ENCODE measurements at places on chromosomes 7 and 10. TPM values are rescaled to one million over a fixed set of nuclear protein-coding genes. Genes with fewer than 3 reads are reported as not detected.

- no peak for DNase-seq
- no peaks in the 10 kb centered on the region for H3K27me3 ChIP-seq
- no peaks in the 10 kb centered on the region for H3K36me3 ChIP-seq
- peaks cover 36% of the 10 kb centered on the region for H3K4me1 ChIP-seq
- no peak overlapping the region for H3K4me3 ChIP-seq
Measured at GRCh38 chr7:151699928-151700319, 177.0 kb downstream of the PRKAG2 start.

Gene ARMC3
- total RNA-seq = not detected

DNA sequence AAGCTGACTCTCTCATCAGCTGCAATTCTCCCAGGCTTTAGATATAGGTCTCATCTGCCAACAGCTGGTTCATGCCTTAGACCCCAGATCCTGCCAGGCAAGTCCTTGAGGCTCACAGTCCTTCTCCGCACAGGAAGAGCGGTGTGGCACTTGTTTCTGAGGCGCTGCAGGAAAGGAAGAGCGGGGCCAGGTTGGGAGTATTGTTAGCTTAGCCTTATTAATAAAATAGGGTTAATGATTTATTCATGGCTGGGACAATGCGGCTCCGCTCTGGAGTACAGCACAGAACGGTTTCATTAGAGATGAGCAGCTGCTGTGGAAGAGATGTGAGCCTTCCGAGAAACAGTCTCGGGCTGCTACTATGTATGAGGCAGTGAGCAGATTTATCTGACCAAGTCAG, 78.1 kb downstream of the FZD1 start:
- DNase-seq = no peak
- peaks cover 5% of the 10 kb centered on the region for H3K4me1 ChIP-seq
- no peak overlapping the region for H3K27ac ChIP-seq
- H3K36me3 ChIP-seq = no peaks in the 10 kb centered on the region
- no peaks in the 10 kb centered on the region for H3K27me3 ChIP-seq

DNA sequence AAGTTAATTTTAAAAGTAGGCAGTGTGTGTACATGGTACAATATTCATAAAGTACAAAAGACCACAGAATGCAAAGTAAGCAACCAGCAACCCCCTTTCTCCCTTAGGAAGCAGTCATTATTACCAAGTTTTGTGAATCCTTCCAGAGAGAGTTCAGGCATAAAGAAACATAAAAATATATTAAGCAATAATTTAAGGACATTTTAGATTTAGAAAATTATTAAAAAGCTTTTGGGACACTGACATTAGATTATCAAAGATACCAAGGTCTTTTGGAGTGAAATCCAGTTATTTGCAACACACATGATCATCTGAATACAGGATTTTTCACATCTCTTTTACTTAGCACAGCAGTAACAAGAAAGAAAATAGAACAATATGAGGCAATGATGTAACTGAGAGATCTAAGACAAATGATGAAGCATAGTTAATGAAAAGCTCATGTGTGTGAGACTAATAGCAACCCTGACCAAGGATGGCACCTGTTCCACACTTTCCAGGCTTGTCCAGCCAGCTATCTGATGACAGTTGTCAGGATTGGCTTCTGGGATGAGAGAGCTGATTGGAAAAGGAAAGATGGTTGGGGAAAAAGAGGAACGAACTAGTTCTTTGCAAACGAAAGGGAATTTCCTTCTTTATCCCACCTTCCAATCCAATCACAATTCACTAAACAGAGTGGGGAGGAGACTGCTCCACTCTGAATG, 115.5 kb upstream of the LAMB4 start:
- H3K27me3 ChIP-seq = no peaks in the 10 kb centered on the region
- DNase-seq = no peak

Gene SERPINE1
- 54.2 TPM for total RNA-seq

- no peaks in the 10 kb centered on the region for H3K36me3 ChIP-seq
- no peak overlapping the region for H3K4me3 ChIP-seq
- no peaks in the 10 kb centered on the region for H3K27me3 ChIP-seq
Measured at GRCh38 chr7:46175221-46175620, 254.1 kb upstream of the IGFBP3 start.

- H3K4me1 ChIP-seq = peaks cover 13% of the 10 kb centered on the region
- no peak overlapping the region for H3K27ac ChIP-seq
- DNase-seq = peak; percentile 80
- no peak overlapping the region for H3K4me3 ChIP-seq
Measured at GRCh38 chr7:51471981-51472296, 155.3 kb upstream of the COBL start.

GRCh38 chr7:44077061-44077460, 5.3 kb downstream of the POLM start:
- H3K27ac ChIP-seq = no peak overlapping the region
- peaks cover 63% of the 10 kb centered on the region for H3K4me1 ChIP-seq
- peaks cover 82% of the 10 kb centered on the region for H3K36me3 ChIP-seq
- no peak for DNase-seq
- no peaks in the 10 kb centered on the region for H3K27me3 ChIP-seq
- H3K4me3 ChIP-seq = no peak overlapping the region

GRCh38 chr10:32413513-32413912, 32.4 kb upstream of the CCDC7 start:
- no peak overlapping the region for H3K4me3 ChIP-seq
- H3K4me1 ChIP-seq = peaks cover 48% of the 10 kb centered on the region
- peak overlapping the region; percentile 73 for H3K27ac ChIP-seq
- no peaks in the 10 kb centered on the region for H3K36me3 ChIP-seq
- no peaks in the 10 kb centered on the region for H3K27me3 ChIP-seq
- no peak for DNase-seq
